Glomerular endothelial cell (primary cell): ENCODE measurements at places on chromosomes 4 and X.

GRCh38 chr4:86957215-86957614 is 22.4 kb downstream of the AFF1 start:
- DNase-seq = no peak

DNA sequence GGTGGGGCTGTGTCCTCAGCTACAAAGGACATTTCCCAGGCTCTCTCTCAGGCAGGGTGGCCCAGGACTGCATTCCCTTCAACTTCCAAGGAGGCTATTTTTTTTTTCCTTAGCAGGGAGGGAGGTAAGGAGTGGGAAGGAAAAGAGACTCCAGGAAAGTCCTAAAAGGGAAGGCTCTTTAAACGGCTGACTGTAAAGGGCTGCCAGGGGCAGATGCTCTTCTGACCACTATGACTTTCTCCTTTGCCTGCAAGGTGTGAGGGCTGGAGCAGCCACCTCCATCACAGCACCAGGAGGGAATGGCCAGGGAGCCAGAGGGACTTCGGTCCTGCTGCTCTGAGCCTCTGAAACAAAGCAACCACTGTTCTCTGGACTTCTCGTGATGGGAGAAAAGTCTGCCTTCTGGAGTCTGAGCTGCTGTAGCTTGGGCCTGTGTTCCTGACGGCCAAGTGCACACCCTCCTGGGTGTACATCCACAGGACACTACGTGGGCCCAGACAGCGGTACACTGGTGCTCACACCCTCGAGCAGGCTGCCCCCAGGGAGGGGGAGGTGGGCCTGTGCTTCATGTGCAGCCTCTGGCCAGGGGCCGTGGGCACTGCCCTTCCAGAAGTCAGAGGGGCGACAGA is 17.9 kb downstream of the NAT8L start:
- no peak for DNase-seq

GRCh38 chr4:95193391-95194224 is 355.2 kb downstream of the UNC5C start:
- no peak for DNase-seq

DNA sequence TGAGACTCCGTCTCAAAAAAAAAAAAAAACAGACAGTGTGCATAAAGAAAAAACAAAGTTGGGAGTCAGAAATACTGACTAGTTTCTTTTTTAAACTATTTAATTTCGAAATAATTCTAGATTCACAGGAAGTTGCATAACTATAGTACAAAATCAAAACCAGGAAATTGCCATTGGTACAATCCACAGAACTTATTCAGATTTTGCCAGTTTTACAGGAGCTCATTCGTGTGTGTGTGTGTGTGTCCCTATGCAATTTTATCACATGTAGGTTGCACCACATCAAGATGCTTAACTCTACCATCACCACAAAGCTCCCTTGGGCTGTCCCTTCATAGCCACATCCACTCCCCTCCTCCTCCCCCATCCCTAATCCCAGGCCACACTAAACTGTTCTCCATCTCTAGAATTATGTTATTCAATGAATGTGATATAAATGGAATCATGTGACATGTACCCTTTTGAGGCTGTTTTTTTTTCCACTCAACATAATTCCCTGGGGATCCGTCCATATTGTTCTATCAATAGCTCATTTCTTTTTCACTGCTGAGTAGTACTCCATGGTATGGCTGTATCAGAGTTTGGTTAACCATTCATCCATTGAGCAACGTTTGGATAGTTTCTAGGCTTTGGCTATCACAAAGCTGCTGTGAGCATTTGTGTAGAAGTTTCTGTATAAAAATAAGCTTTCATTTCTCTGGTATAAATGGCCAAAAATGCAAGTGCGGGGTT is 16.3 kb upstream of the DDX3X start:
- no peak for DNase-seq

- no peak for DNase-seq
Measured at GRCh38 chrX:149628280-149628679, 3.3 kb downstream of the TMEM185A start.

GRCh38 chr4:24265989-24266388 is 318.4 kb downstream of the DHX15 start:
- no peak for DNase-seq

DNA sequence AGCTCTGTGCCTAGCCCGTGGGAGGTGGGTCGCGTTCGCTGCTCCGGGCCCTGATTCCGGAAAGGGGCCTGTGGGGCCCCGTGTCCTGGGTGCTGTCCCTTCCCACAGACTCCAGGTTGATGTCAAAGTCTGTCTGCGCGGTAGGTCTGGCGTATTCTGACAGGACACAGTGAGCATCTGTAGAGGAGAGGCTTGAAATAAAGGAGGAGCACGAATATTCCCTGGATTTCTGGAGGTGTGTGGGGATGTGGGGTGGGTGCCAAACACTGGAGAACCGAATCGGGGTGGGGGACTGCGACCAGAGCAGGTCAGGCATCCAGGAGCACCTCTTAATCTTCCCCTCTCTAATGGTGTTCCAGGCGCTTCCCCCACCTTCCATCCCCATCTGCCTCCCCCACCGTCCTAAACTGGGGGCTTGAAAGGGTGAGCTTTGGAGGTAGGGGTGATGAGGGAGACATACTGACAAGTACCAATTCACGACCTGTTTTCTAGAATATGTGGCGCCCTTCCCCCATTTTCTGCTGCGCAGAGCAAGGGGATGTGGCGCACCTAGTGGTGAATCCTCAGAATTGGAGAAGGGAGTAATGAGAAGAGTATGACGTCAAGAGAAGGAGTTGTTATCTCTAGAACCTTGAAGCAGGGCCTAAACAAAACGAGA is 877 bp downstream of the GPRASP1 start:
- DNase-seq = no peak

DNA sequence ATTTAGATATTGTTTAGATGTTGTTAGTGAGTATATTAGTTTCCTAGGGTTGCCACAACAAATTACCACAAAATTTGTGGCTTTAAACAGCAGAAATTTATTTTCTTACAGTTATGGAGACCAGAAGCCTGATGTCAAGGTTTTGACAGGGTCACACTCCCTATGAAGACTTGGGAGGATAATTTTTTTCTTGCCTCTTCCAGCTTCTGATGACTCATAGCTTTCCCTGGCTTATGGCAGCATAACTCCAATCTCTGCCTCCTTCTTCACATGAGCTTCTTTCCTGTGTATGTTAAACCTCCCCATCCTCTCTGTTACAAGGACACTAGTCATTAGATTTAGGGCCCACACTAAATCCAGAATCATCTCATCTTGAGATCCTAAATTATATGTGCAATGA is 20.9 kb upstream of the RAB40A start:
- no peak for DNase-seq

DNA sequence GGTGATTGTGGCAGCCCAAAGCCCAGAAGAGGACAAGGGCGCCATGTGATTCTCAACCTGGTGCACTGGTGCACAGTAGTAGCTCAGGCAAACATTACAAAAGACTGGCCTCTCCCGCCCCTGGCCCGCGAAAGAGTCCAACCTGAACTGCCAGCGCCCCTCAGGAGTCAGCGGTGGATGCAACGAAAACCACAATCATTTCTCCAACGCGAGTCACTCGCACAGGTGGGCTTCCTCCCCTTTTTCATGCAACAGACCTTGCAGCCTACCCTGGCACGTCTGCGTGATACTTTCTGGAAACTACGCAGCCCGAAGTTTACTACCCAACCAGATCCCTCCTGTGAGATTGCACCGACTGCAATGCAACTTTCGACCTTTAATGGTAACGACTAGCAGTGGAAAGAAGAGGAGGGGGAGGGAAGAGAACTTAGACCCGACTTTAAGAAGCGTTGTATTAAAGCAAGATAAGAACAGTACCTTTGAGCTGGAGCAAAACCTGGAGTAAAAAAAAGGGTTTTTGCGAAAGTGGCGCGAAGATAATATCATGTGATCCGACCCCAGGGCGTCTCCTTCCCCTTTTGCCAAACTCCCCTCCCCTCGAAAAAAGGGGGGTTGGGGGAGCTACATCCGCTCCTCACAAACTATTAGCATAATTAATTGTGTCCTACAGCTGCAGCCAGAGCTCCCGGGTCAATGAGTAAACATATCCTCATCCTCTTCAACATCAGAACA is 63.3 kb upstream of the CCDC160 start:
- no peak for DNase-seq

GRCh38 chr4:54215379-54216077 is 13.6 kb upstream of the PDGFRA start:
- DNase-seq = no peak

- no peak for DNase-seq
Measured at GRCh38 chrX:19789782-19790181, 97.6 kb downstream of the SH3KBP1 start.

DNA sequence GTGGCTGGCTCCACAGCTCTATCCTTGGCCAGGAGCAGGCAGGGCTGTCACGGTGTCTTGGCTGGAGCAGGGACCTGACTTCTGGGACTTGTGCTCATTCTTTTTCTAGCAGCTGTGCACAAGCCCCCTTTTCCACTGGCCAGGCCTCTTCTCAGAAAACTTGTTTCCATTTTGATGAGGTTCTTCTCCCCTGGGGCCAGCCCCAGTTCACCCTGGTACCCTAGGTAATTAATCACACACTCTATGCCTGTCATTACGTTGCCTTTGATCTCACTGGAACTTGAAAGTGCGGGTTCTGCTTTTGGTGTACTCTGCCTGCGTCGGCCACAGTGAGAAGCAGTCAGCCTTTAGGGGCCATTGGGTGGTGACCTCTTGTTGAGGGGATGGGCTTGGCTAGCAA is 26.6 kb downstream of the DRD5 start:
- DNase-seq = no peak

DNA sequence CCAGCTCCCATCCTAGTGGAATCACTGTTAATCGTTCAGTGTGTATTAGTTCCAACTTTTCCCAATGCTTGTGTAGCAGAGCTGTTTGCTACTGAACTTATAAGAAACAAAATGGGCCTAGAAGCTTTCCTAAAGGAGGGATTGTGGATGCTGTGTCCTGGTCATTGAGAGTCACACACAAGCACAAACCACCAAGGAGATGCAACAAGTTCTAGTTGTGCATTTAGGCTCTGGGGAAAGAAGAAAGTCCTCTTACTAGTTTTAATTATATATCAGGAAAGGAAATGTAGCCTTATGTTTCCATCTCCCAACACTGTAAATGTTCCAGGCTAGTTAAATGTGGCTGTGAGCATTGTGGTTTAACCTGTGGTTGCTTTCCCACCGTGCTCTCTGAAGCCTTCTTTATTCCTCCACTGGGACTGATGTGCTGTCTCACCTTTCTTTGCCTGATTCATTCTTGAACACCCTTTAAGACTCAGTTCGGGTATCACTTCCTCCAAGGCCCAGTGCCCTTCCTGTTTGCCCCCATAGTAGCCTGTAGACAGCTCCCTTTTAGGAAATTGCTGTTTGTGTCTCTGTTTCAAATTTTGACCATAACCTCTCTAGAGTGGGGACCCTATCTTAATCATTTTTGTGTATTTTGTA is 34.3 kb downstream of the ATP10D start:
- no peak for DNase-seq

GRCh38 chrX:19174401-19175025 is 52.2 kb upstream of the ADGRG2 start:
- DNase-seq = no peak
